MV-4-11 (cell line): ENCODE measurements at places on chromosomes 2 and 18.

GRCh38 chr2:209986415-209986814 is 16.0 kb upstream of the RPE start:
- DNase-seq = peak; percentile 64

DNA sequence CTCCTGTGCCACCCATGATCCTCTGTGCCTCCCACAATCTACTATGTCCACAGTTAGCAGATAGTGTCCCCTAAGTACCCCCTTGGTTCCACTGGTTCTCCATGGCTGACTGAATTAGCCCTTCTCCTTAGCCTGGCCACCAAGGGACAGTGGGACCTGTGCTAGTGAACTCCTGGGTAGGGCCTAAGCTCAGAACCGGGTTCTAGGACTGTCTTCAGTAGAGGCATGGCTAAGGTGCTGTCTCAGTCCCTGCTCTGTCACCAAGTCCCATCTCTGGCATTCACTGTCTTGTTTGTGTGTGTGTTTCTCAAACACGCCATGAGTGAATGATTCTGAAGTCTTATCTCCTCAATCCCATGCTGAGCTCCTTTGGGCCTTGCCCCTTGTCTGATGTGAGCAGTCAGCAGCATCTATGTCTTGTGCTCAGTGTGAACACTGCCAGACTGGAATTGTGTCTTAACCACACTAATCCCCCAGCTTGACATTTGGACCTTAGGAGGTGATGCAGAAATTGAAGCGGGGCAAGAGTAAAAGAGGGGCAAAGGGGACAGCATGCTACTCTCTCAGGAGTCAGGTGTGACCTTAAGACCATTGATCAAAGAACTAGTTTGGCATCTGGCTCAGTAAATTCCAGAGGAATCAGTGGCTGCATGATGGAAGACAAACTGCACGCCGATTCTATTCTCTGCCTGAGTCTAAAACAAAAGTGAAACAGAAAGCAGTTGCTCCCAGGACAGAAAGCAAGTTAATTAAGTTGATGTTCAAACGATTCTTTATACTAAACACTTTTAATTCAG is 190.5 kb downstream of the ALPK2 start:
- no peak for DNase-seq

DNA sequence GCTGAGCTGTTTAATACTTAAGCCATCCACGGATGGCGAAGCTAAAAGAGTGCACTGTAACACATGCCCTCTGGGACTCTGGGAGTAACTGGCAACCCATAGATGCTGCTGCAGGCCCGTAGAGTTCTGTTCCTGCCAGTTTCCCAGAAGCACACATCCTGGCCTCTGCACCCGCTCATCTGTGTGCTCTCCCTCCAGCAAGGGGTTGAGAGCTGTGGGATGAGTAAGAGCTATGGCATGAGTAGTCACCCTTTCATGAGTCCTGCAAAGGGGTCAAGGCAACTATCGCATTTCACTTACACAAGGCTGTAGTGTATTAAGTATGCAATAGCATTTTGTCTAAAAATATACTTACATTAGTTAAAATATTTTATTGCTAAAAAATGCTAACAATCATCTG is 1341.8 kb upstream of the NXPH2 start:
- no peak for DNase-seq

- DNase-seq = peak; percentile 95
Measured at GRCh38 chr2:146982393-146982846, 862.4 kb upstream of the ACVR2A start.
